Upper lobe of left lung (tissue), 6 donors: ENCODE measurements at places on chromosomes 11 and 22. TPM values are rescaled to one million over a fixed set of nuclear protein-coding genes. Genes with fewer than 3 reads are reported as not detected.

GRCh38 chr11:27462543-27462942, 10.0 kb downstream of the LGR4 start:
- no peak for DNase-seq

DNA sequence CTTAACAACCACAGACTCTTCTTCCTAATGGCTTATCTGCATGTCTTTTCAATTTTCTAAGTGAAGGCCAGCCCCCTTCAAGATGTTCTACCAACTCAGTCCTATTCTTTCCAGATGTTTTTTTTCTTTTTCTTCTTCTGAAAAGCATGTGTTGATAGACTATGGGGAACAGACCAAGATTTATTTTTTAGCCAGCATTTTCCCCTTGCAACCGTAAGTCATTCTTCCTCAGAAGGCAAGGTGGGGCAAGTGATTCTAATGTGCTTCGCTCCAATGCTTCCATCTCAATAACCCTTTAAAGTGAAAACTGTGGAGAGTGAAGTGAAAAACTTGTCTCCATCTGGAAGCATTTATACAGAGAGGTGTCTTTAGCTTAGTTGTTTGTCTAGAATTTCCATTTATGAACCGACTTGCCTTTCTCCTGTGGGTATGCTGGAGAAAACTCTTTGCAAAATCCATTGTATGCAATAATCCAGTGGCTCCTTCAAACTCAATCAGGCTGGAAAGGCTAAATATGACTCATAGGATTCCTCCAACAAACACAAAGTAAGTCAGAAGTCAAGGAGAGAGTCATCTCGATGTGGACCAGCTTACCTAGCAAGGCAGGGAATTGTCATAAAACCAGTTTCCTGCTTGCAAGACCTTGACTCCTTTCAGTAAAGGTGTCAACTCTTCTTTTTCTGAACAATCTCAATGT, 83.7 kb downstream of the MAML2 start:
- no peak for DNase-seq

DNA sequence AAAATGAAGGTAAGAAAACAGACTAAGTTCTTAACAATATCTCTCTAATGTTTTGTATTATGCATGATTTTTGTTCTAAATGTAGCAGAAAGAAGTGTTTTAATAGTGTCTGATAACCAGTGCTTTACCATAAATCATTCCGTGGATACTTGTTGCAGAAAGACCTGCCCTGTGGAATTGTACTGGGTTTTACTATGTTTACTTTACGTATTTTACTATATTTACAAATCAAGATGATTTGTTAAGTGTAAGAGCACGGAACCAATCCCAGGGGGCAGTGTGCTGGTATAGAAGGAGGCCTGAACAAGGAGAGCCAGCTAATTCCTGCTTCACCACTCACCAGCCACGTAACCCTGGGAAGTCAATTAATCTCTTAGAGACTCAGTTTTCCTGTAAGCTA, 1.4 kb downstream of the HTR3B start:
- DNase-seq: peak; percentile 33

GRCh38 chr11:64971421-64972233, at the start of gene MAJIN:
TSS of gene MAJIN (minus strand) at chr11:64972108. CDS start at chr11:64959405, 12,703 bp downstream.
- DNase-seq: peak; percentile 68

Gene NLRP14
- total RNA-seq: 0.30 TPM

- no peak for DNase-seq
Measured at GRCh38 chr11:19772480-19772879, 59.8 kb downstream of the NAV2 start.

GRCh38 chr22:27445881-27446280, 355.7 kb downstream of the MN1 start:
- DNase-seq: no peak

GRCh38 chr11:129593098-129593497, 217.4 kb downstream of the BARX2 start:
- DNase-seq: no peak

DNA sequence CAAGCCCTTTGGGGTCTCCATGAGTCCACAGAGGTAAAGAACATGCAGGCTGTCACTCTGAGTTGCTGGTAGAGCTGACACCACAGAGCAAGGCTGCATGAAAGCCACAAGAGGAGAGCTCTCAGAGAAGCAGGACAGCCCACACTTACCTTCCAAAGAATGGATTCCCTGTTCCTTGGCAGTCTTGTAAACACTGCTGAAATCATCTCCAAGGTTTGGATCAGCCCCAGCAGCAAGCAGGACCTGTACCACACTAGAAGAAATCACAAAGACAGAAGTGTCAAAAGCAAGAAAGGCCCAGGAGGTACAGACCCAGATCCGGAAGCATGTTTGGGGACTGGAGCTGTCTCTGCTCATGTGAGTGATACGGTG, 54.2 kb downstream of the CLPB start:
- DNase-seq: no peak

DNA sequence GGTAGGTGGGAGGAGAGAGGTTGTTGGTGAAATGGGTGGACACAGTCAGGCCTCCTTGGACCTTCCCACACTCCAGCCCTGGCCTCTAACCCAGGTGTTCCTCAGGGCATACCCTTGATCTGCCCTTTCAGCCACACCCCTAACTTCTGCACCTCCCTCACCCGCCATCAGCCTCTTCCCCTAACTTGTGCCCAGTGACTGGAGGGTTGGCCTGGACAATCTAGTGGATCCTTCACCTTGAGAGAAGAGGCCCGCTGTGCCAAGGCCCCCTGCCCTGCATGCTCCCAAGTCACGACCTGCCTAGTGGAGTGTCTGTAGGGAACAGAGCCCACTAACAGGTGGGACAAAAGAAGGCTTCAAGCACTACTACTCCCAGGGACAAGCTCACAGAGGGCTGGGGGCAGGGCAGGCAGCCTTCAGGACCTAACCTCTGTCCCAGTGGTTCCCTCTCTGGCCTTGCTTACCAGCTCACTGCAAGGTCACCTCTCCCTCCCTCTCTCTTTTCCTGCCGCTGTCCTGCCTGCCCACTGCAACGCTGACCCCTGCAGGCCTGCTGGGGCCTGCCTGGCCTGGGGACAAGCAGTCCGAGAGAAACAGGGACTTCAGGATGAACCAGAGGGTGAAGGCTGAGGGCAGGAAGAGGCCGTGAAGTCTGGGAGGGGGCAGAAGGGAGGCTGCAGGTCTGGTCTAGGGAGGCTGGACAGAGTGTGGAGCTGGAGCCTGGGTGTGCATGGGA, 3.3 kb downstream of the SYT7 start:
- DNase-seq: peak; percentile 41

GRCh38 chr22:43658823-43659222, 153.3 kb downstream of the EFCAB6 start:
- DNase-seq: no peak

DNA sequence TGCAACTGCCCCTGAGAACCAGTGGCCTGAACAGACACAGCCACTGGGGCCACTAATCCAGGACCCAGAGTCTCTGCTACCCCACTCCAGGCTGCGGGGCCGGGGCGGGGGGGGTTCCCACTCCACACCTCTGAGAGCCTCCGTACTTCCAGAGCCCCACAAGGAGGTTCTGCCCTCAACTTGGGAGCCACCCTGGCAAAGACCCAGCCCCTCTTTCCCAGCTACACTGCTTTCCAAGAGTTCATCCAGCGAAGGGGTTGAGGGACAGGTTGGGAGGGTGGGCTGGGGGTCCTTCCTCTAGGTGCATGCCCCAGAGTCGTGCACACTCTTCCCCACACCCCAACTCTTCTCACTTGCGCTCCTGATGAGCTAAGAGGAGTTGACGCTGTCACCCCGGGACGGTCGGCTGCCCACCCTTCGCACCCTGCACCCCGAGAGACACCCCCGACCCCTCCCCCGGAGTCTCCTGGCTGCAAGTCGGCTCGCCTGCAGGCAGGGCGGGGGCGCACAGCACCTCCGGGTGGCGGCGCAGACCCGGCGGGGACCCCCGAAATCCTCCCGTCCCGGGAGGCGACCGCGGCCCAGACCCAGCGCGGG, 531 bp downstream of the RAB3IL1 start:
- DNase-seq: peak; percentile 82

GRCh38 chr11:116481126-116481675, 291.6 kb downstream of the BUD13 start:
- DNase-seq: no peak

DNA sequence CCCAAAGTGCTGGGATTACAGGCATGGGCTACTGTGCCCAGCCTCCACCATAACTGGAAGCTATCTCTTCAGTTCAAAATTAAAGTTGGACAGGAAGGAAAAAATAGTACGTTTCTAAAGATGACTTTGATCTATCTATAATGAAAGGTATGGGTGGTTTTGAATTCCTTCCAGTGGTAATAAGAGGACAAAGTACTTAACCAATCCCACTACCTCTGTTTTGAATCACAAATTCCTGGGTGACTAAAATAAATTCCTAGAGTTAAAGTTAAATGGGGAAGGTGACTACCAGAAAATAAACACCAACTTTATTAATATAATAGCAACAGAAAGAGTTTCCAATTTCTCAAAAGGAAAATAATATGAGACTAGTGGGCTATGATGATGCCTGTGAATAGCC, 9.1 kb downstream of the PHF5A start:
- DNase-seq: no peak

DNA sequence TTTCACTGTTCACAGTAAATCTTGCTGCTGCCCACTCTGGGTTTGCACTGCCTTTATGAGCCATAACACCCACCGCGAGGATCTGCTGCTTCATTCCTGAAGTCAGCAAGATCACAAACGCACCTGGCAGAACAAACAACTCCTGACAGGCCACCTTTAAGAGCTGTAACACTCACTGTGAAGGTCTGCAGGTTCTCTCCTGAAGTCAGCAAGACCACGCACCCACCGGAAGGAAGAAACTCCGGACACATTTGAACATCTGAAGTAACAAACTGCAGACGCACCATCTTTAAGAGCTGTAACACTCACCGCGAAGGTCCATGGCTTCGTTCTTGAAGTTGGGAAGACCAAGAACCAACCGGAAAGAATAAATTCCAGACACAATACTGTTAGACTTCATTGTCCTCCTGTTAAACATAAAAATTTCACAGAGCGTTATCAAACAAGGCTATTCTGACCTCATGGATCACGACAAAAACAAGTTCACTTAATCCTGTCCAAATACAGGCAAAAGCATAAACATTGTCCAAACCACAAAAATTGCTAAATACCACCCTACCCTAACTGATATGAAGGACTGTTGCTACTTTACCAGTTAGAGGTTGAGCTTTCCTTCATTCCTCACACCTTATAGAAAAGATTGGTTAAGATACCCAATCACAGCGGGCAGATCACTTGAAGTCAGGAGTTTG, 3.0 kb upstream of the CCDC117 start:
- no peak for DNase-seq

DNA sequence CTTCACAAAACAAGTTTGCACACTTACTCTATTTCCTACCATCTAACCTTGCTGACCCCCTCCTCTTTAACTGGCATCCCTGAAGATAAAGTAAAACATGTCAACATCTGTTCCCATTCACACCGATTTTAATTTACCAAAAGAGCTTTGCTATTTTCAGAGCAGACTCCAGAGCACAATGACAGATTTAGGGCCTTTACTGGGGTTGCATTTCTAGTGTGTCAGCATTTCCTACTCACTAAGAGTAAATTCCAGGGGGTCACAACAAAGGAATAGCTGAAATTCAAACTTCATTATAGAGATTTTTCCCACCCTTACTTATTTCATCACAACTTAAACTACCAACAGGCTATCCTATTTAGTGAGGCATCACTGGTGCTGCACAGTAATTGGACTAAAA, 60.8 kb downstream of the SOX6 start:
- no peak for DNase-seq

- no peak for DNase-seq
Measured at GRCh38 chr11:39777035-39777434, 1682.4 kb downstream of the LRRC4C start.

DNA sequence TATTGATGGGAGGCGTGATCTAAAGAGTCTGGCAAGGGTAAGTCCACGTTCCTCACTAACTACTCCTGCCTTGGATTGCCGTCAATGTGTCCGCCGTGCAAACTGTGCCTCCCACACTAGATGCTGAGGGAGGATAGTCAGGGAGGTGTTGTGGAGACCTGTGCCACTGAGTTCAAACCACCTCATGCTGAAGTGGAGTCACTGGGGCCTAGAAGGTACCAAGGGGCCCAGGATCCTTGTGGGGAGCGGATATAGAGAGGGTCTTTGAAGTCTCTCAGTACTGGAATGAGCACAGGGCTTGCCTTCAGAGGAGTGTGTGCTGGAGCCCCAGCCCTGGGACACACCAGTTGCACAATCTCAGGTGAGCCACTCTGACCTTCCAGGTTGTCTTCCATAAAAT, 27.1 kb upstream of the TMPRSS4 start:
- DNase-seq: no peak

DNA sequence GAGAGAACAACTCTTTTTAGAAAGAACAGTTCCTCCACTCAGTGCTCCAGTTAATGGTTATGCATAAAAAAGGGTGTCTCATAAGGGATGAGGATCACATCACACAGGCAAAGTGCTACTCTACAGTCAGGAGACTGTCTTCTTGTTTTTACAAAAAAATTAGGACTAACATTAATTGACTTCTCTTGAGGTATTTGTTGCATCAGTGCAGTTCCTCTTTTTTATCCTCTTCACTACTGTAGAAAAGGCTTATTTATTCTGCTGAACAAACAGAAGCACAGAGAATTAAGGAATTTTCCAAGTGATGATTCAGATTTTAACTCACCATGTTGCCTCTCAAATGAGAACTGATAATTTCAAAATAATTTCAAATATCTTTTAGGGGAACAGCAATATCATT, 1.9 kb downstream of the MMP8 start:
- no peak for DNase-seq

Gene LIF
- 16.9 TPM for total RNA-seq

- no peak for DNase-seq
Measured at GRCh38 chr11:89275966-89276365, 98.3 kb downstream of the TYR start.

DNA sequence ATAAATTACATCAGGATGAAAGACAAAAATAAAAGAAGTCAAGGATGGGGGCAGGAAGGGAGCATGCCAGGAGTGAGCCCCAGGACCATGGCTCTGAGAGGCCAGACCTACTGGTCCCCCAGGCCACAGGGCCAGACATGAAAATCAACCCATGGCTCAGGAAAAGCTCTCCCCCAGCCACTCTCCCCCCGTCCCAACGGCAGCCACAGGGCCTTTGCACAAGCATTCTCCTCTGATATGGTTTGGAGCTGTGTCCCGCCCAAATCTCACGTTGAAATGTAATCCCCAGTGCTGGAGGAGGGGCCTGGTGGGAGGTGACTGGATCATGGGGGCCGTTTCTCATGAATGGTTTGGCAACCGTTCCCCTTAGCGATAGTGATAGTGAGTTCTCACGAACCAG, 80.8 kb upstream of the ANO1 start:
- no peak for DNase-seq

DNA sequence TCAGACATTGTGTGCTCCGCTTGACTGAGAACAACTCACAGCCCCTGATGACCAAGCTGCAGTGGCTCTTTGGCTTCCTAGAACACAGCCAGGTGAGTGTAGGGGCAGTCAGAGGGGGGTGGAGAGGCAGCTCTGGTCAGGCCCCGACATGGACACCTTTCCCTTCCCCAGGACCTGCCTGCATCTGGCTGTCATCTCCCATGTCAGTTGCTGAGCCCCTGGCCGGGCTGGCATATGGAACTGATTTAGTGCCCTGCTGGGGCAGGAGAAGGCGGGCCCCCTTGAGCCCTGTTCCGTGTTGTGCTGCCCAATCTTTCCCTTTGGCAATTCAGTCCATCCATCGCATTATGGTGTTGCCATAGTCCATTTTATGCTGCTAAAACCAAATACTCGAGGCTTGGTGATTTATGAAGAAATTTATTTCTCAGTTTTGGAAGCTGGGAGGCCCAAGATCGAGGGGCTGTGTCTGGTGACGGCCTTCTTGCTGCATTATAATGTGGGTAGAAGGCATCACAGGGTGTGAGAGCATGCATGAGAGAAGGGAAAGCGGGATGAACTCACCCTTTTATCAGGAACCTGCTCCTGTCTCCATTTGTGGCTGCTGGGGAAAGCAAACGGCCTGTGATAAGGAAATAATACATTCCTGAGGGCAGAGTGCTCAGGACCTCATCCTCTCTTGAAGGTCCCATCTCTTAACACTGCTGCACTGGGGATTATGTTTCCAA, 19.0 kb downstream of the USP35 start:
- no peak for DNase-seq
